ENCODE measurements at places on chromosomes 16 and 17. TPM values are rescaled to one million over a fixed set of nuclear protein-coding genes. Genes with fewer than 3 reads are reported as not detected.

LRRC36 gene
- not detected for total RNA-seq

CD19 gene
- total RNA-seq: not detected

MT1A gene
- total RNA-seq: 0.44 TPM

ZNF276 gene
- 14.9 TPM for total RNA-seq

MILR1 gene
- 16.3 TPM for total RNA-seq

CLEC19A gene
- not detected for total RNA-seq

YBX2 gene
- not detected for total RNA-seq

VAT1L gene
- 0.26 TPM for total RNA-seq

MAPT gene
- 0.19 TPM for total RNA-seq

PRCD gene
- total RNA-seq: 1.1 TPM

ANKRD40CL gene
- not detected for total RNA-seq

TBC1D28 gene
- not detected for total RNA-seq

TLCD3B gene
- 0.19 TPM for total RNA-seq

DHX38 gene
- total RNA-seq: 117 TPM

TTYH2 gene
- 0.93 TPM for total RNA-seq

GNGT2 gene
- total RNA-seq: 0.66 TPM

USP43 gene
- 0.06 TPM for total RNA-seq

TEX14 gene
- under 0.01 TPM for total RNA-seq

OR3A3 gene
- total RNA-seq: not detected

GCGR gene
- total RNA-seq: not detected

SPNS3 gene
- not detected for total RNA-seq

ARRB2 gene
- 3.6 TPM for total RNA-seq

REXO5 gene
- 10.8 TPM for total RNA-seq

NPIPA7 gene
- 1.3 TPM for total RNA-seq

OTOP3 gene
- not detected for total RNA-seq

HOXB8 gene
- total RNA-seq: not detected

CD300A gene
- total RNA-seq: not detected

TOP2A gene
- 49.6 TPM for total RNA-seq

KRT32 gene
- not detected for total RNA-seq

RAB37 gene
- 1.1 TPM for total RNA-seq

KRTAP4-5 gene
- total RNA-seq: not detected

LPO gene
- not detected for total RNA-seq

MYH8 gene
- total RNA-seq: not detected

SLC22A31 gene
- 0.25 TPM for total RNA-seq

COPRS gene
- total RNA-seq: 130 TPM

GPRC5C gene
- total RNA-seq: 24.6 TPM

MC1R gene
- 8.6 TPM for total RNA-seq

C16orf54 gene
- not detected for total RNA-seq

PDPK1 gene
- total RNA-seq: 21.1 TPM

CA7 gene
- not detected for total RNA-seq
